ENCODE measurements at places on chromosomes 12 and 14. TPM values are rescaled to one million over a fixed set of nuclear protein-coding genes. Genes with fewer than 3 reads are reported as not detected.

DNA sequence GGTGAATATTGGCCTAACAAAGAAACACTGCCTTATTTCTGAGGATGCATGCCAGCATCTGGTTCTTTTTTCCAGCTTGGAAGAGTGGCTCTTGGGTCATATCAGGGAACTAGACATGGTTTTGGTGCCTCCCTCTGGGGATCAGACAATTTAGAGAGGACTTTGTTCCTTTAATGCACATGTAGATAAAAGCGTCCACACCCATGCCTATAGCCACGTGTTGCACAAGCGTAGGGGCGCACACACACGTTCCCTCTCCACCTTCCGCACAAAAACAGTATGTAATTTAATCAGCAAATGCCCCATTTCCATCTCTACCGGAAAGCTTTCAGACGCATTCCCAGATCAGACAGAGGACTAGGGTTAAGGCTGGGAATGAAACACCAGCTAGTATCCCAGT lies 61.7 kb upstream of the RIC8B start:
- no peak overlapping the region for H3K4me3 ChIP-seq
- H3K27ac ChIP-seq = no peak overlapping the region
- DNase-seq = no peak
- no peaks in the 10 kb centered on the region for H3K36me3 ChIP-seq
- H3K27me3 ChIP-seq = no peaks in the 10 kb centered on the region
- H3K4me1 ChIP-seq = no peaks in the 10 kb centered on the region

Gene RNF212B
- not detected for total RNA-seq

DNA sequence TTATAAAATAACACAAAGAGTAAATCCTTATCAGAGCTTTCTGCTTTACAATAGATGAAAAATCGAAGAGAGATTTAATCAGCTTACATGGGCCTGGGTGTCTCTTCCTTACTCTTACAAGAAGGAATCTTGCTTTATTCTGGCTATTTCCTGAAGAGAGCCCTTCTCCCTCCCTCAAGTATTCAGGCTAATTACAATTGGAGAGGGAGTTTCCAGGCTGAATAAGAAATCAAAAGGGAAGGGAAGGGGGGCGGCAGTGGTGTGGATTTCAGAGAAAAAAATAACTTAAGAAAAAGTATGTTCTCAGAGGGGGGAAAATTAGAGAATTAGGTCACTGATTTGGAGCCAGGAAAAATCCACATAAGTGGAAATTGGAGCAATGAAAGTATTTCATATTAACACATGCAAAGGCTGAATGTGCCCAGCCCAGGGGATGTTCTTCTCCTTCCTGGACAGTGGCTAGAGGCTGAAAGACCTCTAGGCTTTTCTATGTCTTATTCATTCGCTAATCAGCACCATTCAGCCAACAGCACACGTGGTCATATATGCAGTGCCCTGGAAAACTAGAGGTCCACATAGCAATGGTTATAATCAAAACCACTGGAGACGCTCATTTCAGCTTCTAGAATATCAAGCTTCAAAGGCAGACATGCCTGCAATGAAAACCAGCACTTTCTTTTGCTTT lies 158.9 kb upstream of the BTG1 start:
- H3K36me3 ChIP-seq = no peaks in the 10 kb centered on the region
- H3K4me3 ChIP-seq = no peak overlapping the region

- no peaks in the 10 kb centered on the region for H3K36me3 ChIP-seq
- H3K27ac ChIP-seq = no peak overlapping the region
Observed at GRCh38 chr14:37508503-37508902, 86.5 kb downstream of the FOXA1 start.

Gene OR6C1
- total RNA-seq = not detected

Gene CYP46A1
- not detected for total RNA-seq

GRCh38 chr12:92446083-92446460 lies 256.7 kb upstream of the PLEKHG7 start:
- H3K36me3 ChIP-seq = no peaks in the 10 kb centered on the region
- no peak for DNase-seq
- H3K27ac ChIP-seq = peak overlapping the region; percentile 55

- no peaks in the 10 kb centered on the region for H3K36me3 ChIP-seq
- no peak for DNase-seq
- peaks cover 7% of the 10 kb centered on the region for H3K27me3 ChIP-seq
- no peaks in the 10 kb centered on the region for H3K4me1 ChIP-seq
- H3K27ac ChIP-seq = no peak overlapping the region
- no peak overlapping the region for H3K4me3 ChIP-seq
Observed at GRCh38 chr14:61876362-61877034, 114.3 kb downstream of the SNAPC1 start.

GRCh38 chr12:56836317-56836716 lies 73.2 kb downstream of the HSD17B6 start:
- H3K27ac ChIP-seq = no peak overlapping the region
- H3K27me3 ChIP-seq = no peaks in the 10 kb centered on the region
- no peak for DNase-seq
- peaks cover 15% of the 10 kb centered on the region for H3K4me1 ChIP-seq

DNA sequence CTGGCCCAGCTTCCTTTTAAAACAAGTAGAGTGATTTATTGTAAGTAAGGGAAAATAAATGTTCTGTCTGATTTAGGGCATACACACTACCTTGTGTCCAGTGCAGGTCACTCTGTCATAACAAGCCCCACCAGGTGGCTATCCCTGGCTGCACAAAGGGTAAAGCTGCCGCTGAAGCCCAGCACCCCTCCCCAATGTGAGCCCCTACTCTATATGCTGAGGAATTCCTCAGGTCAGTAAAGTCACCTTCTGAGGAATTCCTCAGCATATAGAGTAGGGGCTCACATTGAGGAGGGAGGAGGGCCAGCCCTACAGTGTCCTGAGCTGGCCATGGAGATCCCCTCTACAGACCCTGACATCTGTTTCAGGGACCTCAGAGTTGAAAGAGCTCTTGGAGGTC lies 67.2 kb downstream of the TBC1D30 start:
- peaks cover 8% of the 10 kb centered on the region for H3K27me3 ChIP-seq
- H3K4me3 ChIP-seq = no peak overlapping the region
- no peak for DNase-seq

- peak overlapping the region; percentile 61 for H3K4me3 ChIP-seq
- peaks cover 27% of the 10 kb centered on the region for H3K36me3 ChIP-seq
- DNase-seq = peak; percentile 92
- peak overlapping the region; percentile 91 for H3K27ac ChIP-seq
- peaks cover 92% of the 10 kb centered on the region for H3K4me1 ChIP-seq
Observed at GRCh38 chr12:124389138-124389724, 94.3 kb downstream of the RFLNA start.

Gene SPTB
- 0.44 TPM for total RNA-seq

- no peaks in the 10 kb centered on the region for H3K27me3 ChIP-seq
- DNase-seq = no peak
- H3K4me3 ChIP-seq = no peak overlapping the region
- H3K27ac ChIP-seq = no peak overlapping the region
- H3K36me3 ChIP-seq = no peaks in the 10 kb centered on the region
- peaks cover 7% of the 10 kb centered on the region for H3K4me1 ChIP-seq
Observed at GRCh38 chr12:2298556-2299200, 245.9 kb downstream of the CACNA1C start.

DNA sequence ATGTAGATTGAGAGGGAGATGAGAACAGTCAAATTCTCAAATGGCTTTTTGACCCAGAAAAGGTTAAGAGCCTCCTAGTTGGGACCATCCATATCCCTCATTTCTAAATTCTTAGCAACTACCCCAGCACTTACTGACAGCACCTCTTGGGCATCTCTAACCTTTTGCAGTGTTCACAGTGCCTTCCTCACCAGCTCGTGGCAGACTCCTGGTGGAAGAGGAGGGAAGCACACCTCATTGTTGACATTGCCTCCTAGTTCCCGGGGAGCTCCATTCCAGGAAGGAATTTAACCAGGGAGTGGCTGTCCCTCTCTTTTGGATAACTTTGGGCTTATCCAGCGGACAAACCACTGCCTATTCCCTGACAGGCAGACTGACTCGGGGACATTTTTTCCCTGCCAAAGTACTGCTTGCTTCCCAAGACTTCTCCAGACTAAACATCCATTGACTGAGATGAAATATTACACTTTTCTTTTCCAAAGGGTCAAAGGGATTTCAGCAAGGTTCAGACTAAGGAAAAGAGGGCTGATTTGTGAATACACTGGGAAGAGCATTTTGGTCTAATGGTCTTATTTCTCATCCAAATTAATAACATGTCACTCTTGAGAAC lies 9.0 kb upstream of the OR6J1 start:
- no peak overlapping the region for H3K4me3 ChIP-seq
- no peaks in the 10 kb centered on the region for H3K27me3 ChIP-seq
- no peak for DNase-seq

GRCh38 chr14:72538387-72538786 lies 355.5 kb downstream of the DPF3 start:
- no peaks in the 10 kb centered on the region for H3K4me1 ChIP-seq
- peak; percentile 57 for DNase-seq
- no peaks in the 10 kb centered on the region for H3K36me3 ChIP-seq
- H3K27me3 ChIP-seq = no peaks in the 10 kb centered on the region
- H3K27ac ChIP-seq = no peak overlapping the region
- H3K4me3 ChIP-seq = no peak overlapping the region

DNA sequence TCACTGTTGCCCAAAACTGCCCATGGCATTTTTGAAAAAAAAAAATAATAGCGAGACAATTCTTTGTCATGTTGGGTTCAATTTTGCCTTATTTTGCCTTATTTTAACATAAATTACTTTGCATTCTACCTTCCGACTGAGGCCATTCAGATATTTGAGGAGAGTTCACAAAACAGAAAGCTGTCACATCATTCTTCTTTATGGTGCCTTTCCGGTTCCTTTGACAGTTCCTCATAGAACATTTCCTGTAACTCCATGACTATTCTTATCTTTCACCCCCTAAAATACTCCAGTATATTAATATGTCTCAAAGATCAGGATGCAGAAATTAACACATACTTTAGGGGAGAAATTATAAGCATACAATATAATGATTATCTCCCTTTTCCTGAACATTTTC lies 476.7 kb downstream of the NOVA1 start:
- no peaks in the 10 kb centered on the region for H3K36me3 ChIP-seq
- no peak overlapping the region for H3K27ac ChIP-seq
- DNase-seq = no peak

DNA sequence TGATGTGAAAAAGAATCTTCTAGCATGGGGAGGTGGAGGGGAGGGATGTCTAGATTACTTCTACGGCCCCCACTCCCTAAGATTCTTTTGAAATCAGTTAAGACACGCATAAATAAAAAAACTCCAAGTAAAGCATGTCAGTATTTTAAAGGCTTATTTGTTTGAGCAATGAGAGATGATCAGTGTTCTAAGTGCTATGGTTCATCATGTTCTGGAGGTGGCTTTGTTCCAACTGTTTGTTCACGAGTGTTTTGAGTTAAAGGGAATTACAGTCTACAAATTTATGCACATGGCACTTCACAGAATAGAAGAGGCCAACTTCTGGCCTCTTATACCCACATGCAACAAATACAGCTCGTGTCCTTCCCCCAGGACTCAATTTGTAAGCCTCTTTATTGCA lies 394.9 kb downstream of the RAD51B start:
- no peaks in the 10 kb centered on the region for H3K27me3 ChIP-seq
- H3K27ac ChIP-seq = no peak overlapping the region
- H3K4me3 ChIP-seq = no peak overlapping the region
- DNase-seq = no peak

Gene CACNB3
- total RNA-seq = 19.4 TPM

DNA sequence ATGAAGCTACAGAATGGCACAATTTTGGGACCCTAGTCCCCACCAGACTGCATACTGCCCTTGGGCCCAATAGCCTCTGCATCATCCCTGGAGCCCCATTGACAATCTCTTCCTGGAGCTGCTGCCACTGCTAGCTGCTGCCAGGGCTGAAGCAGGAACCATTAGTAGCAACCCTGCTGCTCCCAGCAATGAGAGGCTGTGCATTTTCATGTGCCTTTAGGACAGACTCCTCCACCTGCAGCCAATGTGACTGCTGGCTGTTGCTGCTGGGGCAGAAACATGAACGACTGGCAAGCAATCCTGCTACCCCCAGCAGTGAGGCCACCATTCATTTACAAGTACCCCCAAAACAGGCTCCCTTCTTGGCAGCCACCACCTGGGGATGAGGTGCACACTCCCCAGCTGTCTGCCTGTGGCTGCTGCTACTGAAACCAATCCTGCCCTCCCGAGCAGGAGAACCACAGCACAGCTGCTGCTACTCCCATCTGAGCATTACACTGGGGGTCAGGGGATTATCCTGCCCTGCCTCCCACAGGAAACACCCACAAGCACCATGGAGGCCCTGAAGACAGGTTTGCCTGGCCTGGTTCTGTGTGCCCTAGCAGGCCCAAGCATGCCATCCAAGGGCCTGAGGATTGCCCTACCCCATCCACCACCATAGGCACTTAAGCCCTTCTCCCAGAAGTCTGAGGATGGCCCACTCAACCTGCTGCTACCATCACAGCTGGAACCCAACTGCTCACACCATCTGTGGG lies 181.0 kb downstream of the MYRFL start:
- H3K4me3 ChIP-seq = no peak overlapping the region
- no peak for DNase-seq
- no peak overlapping the region for H3K27ac ChIP-seq
- no peaks in the 10 kb centered on the region for H3K27me3 ChIP-seq
- H3K36me3 ChIP-seq = no peaks in the 10 kb centered on the region

DNA sequence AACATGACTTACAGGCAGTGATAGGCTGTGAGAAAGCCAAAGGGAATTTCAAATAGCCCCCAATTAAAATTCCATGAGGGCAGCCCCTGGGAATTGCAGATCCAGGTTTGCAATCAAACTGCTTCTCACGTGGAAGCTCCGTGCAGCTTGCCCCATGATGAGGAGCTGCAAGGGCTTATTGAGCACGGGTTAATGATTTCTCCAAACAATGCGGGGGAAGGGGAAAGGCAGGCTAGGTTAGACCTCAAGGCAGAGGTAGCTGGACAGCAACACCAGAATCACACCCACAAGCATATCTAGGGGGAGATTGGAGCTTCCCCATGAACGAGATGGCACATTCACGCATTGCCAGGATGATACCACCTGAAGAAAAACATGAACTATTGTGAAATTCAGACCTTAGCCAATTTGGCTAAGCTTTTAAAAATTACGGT lies 5.0 kb upstream of the DUSP6 start:
- H3K4me3 ChIP-seq = no peak overlapping the region
- no peak overlapping the region for H3K27ac ChIP-seq
- DNase-seq = no peak
- H3K27me3 ChIP-seq = no peaks in the 10 kb centered on the region
- no peaks in the 10 kb centered on the region for H3K36me3 ChIP-seq
- peaks cover 37% of the 10 kb centered on the region for H3K4me1 ChIP-seq

Gene RPGRIP1
- not detected for total RNA-seq

DNA sequence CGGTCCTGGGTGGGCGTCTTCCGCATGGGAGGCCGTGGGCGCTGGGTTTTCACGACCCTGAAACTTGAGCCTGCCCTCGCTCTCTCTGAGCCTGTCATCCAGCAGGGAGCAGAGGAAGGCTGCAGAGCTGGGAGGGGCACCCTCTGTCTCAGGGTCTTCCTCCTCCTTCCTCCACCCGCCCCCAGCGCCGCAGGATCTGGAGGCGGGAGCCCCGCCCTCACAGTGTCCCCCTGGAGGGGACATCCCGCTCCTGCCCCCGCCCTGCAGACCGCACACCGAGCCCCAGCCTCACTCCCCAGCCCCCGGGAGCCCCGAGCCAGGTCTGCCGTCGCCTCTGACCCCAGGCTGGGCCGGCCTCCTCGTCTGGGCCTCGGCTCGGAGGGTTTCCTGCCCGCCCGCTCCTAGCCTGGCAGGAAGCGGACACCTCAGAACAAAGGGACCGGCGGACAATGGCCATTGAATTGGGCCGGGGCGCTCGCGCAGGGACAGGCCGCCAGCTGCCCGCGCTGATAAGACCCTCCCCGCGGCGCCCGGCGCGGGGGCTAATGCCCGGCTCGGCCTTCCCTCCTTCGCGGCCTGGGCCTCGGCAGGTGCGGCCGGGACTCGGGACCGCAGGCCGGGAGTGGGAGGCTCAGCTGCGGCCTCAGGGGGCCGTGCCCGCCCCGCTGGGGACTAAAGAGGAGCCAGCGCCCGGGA lies 15.3 kb upstream of the NUDT14 start:
- peak overlapping the region; percentile 32 for H3K4me3 ChIP-seq
- no peaks in the 10 kb centered on the region for H3K36me3 ChIP-seq
- peak overlapping the region; percentile 70 for H3K27ac ChIP-seq
- peaks cover 48% of the 10 kb centered on the region for H3K4me1 ChIP-seq

Data from suprapubic skin (tissue), 4 donors.